ENCODE measurements at places on chromosomes 12 and 14. TPM values are rescaled to one million over a fixed set of nuclear protein-coding genes. Genes with fewer than 3 reads are reported as not detected.
A peak's percentile ranks its signal among the peaks of the same experiment; 100 is the strongest.

DNA sequence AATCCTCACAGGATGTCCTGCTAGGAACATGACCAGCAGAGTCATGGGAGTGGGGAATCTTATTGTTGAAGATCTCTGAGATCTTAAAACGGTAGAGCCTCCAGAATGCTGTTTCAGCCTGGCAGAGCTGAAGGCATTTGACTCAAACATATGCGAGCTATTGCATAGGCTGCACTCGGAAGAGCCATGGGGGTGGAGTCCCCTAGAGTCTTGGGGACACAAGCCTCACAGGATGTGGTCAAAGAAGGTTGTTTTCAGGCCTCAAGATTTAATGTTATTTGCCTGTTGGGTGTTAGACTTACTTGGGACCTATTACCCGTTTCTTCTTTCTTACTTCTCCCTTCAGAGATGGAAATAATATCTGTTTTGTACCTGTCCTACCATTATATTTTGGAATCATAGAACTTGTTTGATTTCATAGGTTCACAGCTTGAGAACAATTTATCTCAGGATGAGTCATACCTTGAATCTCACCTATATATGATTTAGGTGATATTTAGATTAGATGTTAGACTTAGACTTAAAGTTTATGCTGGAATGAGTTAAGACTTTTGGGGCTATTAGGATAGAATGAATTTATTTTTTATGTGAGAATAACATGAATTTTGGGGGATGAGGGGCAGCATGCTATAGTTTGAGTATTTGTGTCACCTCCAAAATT is 172.2 kb upstream of the ATP2B1 start:
- DNase-seq: peak; percentile 79

DNA sequence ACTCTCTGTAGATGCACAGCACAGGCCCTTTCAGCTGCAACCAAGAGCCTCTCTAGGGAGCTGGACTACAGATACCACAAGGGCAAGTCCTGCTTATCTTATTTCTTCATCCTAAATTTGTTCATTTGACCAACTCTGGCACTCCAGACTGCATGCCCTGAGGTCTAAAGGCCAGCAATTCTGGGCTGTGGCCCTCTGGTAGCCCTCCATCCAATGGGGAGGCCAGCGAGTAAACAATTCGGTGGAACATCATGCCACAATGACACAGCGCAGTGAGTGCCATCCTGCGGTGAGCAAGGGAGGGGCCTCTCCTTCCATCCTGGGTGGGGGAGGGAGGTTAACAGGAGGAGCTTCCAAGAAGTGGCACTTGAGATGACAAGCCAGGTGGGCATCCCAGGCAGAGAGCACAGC is 652 bp upstream of the SELPLG start:
- peak; percentile 75 for DNase-seq

GRCh38 chr12:119721306-119721705 is 53.4 kb downstream of the PRKAB1 start:
- no peak for DNase-seq

The COL2A1 gene
- not detected for total RNA-seq

The ARL6IP4 gene
- 204 TPM for total RNA-seq
